Activated effector memory CD4-positive, alpha-beta T cell treated with Interleukin-2 at 50 U/mL for 16 hours (primary cell): ENCODE measurements at places on chromosomes 5 and 9.

DNA sequence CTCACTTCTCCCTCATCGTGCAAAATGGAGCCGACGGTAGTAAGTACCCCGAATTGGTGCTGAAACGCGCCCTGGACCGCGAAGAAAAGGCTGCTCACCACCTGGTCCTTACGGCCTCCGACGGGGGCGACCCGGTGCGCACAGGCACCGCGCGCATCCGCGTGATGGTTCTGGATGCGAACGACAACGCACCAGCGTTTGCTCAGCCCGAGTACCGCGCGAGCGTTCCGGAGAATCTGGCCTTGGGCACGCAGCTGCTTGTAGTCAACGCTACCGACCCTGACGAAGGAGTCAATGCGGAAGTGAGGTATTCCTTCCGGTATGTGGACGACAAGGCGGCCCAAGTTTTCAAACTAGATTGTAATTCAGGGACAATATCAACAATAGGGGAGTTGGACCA lies 979 bp downstream of the PCDHGA12 start:
- no peak for DNase-seq

DNA sequence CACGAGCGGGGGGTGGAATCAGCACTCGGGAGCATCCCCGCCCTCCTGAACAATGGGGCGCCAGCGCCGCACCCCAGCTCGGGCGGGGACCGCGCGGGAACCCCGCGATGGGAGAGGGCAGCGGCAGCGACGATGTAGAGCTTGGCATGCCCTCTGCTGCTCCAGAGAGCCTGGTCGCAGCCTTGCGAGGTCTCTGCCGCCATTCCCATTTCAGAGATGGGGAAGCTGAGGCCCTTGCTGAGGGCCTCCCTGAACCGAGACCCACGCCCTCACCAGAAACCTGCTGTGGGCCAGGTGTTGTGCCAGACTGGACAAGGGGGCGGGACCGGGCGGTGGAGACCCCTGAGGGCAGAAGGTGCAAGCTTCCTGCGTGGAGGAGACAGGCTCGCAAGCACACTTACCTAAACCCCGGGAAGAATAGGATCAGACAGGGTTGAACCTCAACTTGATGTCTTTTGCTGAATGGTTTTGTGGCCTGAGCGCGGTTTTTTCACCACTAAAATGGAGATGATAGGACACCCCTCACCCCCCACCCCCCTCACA lies 647 bp upstream of the MEGF9 start:
- no peak for DNase-seq

DNA sequence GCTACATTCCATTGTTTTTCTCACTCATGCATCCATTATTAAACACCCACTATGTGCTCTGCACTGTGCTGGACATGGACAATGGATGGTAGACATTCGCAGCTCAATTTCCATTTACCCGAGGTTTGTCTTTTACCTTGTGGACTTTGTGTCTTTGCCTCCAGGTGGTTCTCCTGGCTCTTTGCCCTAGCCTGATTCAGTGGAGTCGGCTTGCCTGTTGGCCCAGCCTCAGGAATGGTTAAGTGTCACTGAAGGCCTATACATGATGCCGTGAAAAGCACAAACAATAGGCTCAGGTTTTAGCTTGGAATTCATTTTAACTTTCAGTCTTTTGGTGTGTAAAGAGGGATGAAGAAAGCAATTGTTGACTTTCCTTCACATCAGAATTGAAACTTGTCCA lies 16.5 kb upstream of the DMRT3 start:
- DNase-seq = no peak

GRCh38 chr5:157292599-157292998 lies 26.7 kb downstream of the CYFIP2 start:
- DNase-seq = no peak

GRCh38 chr9:124758061-124758460 lies 13.1 kb downstream of the NR6A1 start:
- DNase-seq = no peak

GRCh38 chr9:101449071-101449721 lies 13.6 kb upstream of the ALDOB start:
- peak; percentile 10 for DNase-seq

DNA sequence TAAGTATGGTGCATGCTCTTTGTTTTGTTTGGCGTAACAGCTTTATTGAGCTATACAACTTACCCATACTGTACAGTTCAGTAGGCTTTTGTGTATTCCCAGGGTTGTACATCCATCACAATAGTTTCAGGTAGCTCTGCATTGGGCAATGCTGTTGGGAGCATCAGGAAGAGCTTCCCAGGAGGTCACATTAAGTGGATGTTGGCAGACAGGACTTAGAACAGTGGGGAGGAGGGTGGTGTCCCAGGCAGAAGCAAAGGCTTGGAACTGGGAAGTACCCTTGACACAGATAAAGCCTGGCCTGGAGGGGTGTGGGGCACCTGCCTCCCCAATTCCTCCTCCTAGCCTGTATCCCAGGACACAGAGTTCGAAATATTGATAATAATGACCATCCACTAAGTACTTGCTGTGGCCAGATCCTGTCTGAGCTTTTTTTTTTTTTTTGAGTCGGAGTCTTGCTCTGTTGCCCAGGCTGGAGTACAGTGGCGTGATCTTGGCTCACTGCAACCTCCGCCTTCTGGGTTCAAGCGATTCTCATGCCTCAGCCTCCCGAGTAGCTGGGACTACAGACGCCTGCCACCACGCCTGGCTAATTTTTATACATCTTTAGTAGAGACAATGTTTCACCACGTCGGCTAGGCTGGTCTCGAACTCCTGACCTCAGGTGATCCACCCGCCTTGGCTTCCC lies 1.3 kb downstream of the BBLN start:
- no peak for DNase-seq

GRCh38 chr9:136196404-136197083 lies 8.4 kb downstream of the LHX3 start:
- DNase-seq = no peak

DNA sequence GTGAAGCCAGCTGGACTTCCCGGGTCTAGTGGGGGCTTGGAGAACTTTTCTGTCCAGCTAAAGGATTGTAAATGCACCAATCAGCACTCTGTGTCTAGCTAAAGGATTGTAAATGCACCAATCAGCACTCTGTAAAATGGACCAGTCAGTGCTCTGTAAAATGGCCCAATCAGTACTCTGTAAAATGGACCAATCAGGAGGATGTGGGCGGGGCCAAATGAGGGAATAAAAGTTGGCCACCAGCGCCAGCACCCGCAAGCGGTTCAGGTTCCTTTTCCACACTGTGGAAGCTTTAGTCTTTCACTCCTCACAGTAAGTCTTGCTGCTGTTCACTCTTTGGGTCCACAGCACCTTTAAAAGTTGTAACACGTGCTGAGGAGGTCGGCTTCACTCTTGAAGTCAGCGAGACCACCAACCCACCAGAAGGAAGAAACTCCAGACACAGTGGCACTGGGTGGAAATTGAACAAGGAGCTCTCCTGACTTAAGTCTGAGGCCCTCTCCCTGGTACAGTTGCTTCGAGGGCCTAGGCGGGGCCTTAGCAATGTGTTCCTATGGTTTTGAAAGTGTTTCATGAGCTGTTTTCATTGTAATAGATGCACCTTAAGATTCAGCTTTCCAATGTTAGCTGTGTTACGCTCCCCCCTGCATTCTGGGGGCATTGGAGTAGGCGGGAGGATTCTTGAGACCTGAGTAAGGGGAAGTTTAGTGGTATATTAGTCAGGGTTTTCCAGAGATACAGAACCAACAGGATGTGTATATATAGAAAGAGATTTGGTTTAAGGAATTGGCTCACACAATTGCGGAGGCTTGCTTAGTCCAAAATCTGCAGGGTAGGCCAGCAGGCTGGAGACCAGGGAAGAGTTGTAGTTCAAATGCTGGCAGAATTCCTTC lies 21.5 kb upstream of the MYO10 start:
- no peak for DNase-seq

- no peak for DNase-seq
These were observed 488.1 kb upstream of the PAPPA start for GRCh38 chr9:115665519-115665918.

DNA sequence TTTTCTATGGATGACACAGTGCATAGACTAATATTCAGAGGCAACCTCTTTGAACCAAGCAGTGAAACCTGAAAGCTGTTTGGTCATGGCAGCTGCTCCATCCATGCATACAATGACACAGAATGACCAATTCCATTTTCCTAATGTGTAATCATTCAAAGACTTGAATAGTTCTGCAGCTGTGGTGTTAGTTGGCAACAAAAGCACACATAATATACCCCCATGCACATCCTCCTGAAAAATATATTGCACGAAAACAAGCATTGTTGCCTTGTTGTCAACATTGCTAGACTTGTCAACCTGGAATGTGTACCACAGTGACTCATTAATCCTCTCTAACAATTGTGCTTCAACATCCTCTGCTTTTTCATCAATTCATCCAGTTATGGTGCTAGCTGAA lies 71.0 kb upstream of the SEMA6A start:
- no peak for DNase-seq

DNA sequence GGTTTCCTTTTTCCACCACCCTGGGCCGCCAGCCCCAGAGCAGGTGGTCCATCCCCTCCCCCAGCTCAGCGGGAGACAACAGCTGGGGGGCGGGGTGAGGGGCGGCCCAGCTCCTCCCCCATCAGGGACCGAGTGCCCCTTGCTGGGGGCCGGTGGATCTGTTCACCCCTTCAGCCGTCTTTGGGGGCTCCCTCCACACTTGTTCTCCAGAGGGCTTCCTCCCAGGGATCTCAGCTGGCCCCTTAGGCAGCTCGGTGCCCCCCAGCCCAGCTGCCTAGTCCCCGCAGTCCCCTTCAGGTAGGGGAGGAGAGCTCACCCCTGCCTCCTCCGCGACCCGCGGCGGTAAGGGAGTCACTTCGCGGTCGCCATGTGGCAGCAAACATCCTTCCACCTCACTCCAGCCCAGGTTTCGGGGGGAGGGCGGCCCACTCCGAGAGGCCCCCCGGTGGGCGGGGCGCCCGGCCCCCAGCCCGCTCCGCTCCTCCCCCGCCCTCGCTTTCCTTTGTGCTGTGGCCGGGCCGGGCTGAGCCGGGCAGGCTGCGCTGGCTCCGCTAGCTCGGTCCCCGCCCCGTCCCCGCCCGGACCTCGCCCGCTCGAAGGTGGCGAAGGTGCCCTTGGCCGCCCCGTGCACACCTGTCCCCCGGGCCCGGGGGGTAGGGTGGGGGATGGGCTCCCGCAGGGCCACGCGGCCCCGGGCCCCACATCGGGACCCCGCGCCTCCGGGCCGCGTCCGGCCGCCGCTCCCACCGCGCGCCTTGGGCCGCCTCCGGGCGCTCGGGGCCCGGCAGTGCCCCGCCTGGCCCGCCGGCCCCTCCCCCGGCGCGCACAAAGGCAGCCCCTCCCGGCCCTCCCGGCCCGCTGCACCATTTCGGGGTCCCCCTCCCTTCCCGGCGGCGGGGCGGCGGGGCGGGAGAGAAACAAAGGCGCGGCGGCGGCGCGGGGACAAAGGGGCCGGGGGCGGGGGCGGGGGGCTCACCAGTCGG lies 683 bp downstream of the DBN1 start:
- DNase-seq = peak; percentile 27

DNA sequence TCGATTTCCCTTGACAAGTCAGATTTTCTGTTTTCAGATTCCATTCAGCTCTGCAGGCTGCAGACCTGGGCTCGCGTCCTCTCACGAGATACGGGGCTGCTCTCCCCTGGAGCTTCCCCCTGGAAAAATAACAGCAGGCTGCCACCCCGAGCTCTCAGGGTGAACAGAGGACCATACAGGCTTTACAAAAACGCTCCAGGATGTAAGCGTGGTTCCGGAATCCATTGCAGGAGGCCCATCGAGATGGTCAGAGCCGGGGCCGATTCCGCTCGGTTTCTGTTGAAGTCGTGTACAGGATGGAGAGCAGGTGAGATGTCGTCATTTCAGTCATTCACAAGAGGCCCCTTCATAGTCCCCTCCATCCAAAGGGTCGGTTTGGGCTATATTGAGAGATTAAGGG lies 297.7 kb upstream of the IRX4 start:
- DNase-seq = no peak
